Nasal cavity respiratory epithelium epithelial cell of viscerocranial mucosa (primary cell): ENCODE measurements at places on chromosomes 6 and 20. TPM values are rescaled to one million over a fixed set of nuclear protein-coding genes. Genes with fewer than 3 reads are reported as not detected.

BPIFB1 gene
- total RNA-seq = 3.3 TPM in 1 of 2 replicates, not detected in the other

TRERF1 gene
- total RNA-seq = 1.7 and 9.3 TPM in 2 replicates

NFKBIE gene
- total RNA-seq = 4.8 and 6.8 TPM in 2 replicates

SYNGAP1 gene
- total RNA-seq = 0.68 and 3.9 TPM in 2 replicates

OR2J3 gene
- total RNA-seq = not detected in 2 replicates

ARG1 gene
- total RNA-seq = under 0.01 TPM in 1 of 2 replicates, not detected in the other

LTB gene
- total RNA-seq = not detected in 2 replicates

SAMD3 gene
- not detected in 2 replicates for total RNA-seq
